ENCODE measurements at places on chromosomes 3 and 15.

GRCh38 chr3:42693530-42693930, 8.2 kb downstream of the KLHL40 start:
- no peak for DNase-seq

- DNase-seq, result peak; percentile 15
These were observed 23.0 kb upstream of the RETNLB start for GRCh38 chr3:108780235-108780634.

DNA sequence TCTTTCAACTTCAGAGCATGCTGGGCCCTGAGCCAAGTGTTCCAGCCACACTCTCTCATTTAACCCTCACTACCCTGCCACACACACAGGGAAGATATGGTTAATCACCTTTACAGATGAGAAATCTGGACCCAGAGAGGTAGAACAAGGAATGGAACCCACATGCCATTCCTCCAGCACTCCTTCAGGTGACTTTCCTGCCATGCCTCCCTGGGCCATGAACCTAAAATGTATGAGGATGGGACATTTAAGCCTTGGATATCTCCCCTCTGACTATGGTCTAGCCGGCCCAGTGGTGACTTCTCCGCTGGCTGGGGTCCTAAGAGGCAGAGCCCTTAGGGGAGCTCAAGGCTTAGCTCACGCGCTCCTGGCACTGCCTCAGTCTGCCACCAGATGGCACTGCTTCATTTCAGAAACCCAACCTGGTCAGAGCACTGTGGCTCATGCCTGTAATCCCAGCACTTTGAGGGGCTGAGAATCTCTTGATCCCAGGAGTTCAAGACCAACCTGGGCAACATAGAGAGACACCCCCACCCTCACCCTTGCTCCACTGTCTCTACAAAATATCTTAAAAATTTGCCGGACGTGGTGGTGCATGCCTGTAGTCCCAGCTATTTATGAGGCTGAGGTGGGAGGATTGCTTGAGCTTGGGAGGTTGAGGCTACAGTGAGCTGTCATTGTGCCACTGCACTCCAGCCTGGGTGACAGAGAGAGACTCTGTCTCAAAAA, 2.2 kb upstream of the DCAF1 start:
- DNase-seq, result peak; percentile 83

- DNase-seq, result no peak
These were observed 184.1 kb downstream of the XXYLT1 start for GRCh38 chr3:195086885-195087284.

DNA sequence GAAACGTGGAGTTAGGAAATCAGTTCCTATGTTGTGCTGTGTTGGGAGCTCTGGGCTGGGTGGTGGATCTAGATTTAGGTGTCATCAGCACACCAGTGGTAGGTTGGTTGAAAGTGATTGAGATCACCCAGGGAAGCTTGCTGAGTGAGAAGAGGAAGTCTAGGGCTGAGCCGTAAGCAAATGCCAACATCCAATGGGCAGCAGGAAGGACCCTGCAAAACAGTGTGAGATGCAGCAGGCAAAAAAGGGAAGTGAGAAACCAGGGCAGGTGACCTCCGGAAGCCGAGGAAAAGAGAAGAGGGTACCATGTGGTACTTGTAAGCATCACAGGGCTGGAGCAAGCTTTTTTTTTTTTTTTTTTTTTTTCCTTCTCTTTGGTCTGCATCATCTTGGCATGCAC, 15.9 kb upstream of the COPG1 start:
- no peak for DNase-seq

DNA sequence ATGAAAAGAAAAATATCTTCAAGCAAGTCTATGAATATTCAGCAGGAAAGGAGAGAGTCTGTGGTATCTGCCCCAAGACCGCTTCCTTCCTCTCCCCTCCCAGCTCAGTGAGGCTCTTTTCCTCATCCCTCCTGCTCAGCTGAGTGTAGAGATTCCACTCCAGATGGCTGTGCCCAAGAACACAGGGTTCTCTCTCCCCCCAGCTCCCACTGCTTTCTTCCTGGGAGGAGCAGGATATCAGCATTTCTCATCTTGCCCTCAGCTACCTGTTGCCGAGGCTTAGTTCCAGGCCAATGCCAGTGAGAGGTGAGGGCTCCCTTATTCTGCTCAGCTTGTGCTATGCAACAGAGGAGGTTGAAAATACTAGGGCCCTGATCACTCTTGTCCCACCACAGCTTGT, 211.9 kb downstream of the SV2B start:
- DNase-seq, result no peak

- DNase-seq, result no peak
These were observed 105.7 kb downstream of the PPP2R3A start for GRCh38 chr3:136070953-136071949.
